Hepatic stellate cell (primary cell): ENCODE measurements at places on chromosomes 4 and X.

GRCh38 chrX:77444075-77444474, 3.1 kb upstream of the FGF16 start:
- no peak for DNase-seq

DNA sequence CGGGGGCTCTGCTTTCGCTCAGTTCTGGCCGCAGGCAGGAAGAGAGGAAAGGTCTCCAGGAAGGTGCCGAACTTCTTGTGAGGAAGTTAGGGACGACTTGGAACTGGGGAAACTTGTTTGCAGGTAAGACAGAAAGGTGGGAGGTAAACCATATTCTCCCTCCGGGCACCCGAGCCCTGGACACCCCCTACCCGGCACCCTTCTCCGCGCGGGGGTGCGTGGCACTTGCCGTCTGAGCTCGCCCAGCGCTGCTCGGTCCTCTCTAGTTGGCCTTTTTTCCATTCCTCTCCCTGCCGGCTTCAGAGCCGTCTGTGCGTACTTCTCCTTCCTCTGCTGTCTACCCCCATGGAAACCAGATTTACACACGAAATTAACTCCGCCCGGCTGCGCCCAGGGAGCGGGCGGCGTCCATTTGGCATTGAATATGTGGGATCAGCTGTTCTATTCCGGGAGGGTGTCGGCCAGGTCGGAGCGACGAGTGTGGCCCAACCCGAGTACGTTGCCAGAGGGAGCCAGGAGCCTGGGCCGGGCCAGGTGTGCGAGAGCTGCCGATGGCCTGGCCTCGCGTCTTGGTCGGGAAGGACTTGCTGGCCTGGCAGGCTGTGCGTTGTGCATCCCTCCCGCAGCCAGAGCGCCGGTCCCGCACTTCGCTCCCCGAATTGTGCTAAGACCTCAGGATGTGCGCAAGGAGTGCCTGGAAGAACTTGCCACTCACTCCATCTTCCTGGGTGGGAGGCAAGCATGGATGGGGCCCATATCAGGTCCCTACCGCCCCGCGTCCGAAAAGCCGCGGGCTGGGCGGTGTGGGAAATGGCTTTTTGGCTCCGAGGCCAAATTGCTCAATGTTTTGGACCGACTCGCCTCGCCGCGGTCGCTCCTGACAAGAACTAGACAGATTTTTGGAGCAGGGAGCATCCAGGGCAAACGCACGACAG, 1.7 kb downstream of the PDGFRA start:
- DNase-seq: peak; percentile 55

GRCh38 chr4:140754918-140755773, 1.0 kb downstream of the TBC1D9 start:
- no peak for DNase-seq

DNA sequence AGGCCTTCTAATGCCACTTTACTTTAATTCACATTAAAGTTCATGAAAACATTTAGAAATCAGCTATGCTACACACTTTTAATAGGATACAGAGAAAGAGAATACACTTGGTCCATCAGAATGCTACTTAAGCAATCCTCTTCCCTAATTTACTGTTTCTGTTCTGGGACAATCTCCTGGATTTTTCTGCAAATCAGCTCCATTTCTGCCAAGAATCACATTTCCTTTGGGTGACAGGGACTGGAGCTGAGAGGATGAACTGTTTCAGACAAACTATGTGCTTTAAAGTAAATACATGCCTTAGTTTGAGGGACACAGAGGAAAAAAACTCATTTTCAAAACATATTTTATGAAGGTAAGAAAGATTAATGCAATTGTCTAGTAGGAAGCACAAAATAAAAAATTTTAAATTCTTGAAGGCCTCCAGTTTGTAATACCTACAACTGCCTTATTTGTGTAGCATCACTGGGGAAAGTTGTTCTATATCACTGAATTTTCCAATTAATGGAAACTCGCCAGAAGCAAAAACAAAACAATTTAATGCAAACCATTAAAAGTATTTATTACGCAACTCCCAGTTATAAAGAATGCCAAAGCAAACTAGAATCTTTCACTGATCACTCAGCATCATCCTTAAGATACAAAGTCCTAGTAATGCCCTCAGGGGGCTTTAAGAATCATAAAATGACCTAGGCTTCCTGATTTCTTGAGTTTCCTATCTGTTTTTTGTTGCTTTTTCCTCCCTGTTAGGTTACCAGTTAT, 36.3 kb downstream of the BCLAF3 start:
- DNase-seq: no peak

- no peak for DNase-seq
Measured at GRCh38 chrX:2391869-2392606, 108.7 kb downstream of the DHRSX start.

DNA sequence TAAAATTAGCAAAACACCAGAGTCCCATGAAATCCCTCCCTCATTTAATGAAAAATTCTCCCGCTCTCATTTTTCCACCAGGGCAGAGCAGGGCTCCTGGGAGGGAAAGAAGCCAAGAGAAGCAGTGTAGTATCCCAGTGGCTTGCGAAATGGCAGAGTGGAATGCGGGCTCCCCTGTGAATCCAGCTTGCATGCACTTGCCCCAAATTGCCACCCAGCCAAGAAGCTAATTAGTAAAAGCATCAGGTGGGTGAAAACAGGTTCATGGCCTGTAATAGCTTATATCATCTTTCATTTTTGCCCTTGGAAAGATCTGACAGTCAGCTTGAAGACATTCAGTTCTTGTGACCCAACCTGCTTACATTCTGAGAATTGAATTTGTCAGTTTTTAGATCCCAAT, 10.1 kb downstream of the AMOT start:
- no peak for DNase-seq

- DNase-seq: no peak
Measured at GRCh38 chr4:161585011-161585410, 578.8 kb downstream of the FSTL5 start.

DNA sequence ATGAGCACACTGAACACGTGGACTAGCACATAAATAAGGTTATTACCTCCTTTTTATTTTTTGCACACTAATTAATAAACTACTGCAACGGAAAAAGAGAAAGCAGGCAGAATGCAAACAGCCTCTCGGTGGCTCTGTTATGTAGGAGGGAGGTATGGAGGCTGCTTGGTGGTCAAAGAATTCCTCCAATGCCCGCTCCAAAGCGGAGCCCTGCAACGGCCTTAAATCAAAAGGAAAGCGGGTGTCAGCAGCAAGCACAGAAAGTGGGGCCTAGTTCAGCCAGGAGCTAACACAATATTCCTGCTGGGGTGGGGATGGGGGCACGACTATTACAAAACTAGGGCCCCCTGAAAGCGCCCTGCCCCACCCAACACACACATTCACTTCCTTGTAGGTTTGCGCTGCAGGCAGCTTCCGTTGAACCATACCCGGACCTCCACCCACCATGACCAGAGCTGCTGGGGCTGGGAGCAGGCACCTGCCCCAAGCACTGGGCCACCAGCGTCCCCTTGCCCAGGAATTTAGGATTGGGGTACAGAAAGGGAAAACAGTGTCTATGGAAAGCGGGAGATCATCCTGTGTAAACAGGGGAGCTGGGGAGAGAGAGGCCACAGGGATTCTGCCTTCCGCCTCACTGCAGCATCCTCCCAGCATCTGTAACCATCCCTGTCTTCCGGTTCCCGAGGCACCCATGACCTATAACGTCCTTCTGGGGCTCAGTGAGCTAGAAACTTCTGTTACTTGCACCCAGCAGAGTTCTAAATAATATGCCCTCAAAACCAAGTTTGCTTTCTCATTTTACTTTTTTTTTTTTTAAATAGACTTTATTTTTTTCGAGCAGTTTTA, 57.1 kb upstream of the DDX3X start:
- no peak for DNase-seq

DNA sequence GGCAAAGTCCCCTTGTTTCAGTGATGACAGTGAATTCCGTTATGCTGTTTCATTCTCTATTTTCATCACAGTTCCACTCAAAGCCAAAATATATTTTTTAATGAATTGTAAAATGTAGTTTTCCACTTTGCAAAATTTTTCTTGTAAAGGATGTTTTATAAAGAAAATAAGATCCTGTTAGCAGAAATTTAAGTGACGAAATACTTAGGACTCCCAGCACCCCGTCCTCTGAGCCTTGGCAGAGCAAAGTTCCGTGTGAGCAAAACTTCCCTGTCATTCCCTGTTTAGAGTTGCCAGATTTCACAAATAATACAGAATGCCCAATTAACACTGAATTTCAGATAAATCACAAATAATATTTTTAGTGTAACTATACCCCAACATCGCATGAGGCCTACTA, 81.0 kb upstream of the RBPJ start:
- DNase-seq: no peak

GRCh38 chr4:113057891-113058290, 8.4 kb downstream of the ANK2 start:
- DNase-seq: no peak

- no peak for DNase-seq
Measured at GRCh38 chrX:1325515-1326116, 11.0 kb upstream of the IL3RA start.

- no peak for DNase-seq
Measured at GRCh38 chr4:71907782-71908181, 123.9 kb upstream of the GC start.

- DNase-seq: no peak
Measured at GRCh38 chr4:14880805-14881204, 121.5 kb upstream of the CPEB2 start.

DNA sequence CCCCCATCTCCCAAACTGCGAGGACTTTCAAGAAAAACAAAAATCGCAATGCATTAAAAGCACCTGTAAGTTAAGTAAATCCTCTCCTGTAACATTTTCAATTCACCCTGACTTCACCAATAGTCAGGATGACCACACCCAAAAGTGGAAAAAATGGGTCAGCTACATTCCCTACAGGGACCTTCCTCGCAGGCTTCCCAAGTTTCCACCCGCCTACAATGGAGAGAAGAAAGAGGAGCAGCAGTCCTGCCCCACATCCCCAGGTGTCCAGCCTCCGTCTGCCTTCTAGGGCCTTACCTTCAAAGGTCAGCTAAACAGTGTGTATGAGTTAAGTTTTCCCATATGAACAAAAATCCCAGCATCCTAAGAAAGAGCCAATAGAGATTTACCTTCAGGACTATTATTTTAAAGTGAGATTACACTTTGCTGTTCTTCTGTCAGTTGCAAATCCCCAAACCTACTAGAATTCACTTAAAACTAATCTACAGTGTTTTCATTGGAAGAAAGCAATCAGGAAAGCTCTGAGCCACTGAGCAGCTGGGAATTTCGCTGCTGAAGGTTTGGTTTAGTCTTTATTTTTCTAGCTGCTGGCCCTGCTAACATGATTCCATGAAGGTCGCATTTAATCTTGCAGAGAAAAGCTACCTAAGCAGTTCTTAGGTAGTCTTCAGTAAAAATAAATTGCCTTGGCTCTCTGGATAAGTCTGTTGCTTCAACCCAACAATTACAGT, 12.5 kb downstream of the IRF2 start:
- DNase-seq: no peak

DNA sequence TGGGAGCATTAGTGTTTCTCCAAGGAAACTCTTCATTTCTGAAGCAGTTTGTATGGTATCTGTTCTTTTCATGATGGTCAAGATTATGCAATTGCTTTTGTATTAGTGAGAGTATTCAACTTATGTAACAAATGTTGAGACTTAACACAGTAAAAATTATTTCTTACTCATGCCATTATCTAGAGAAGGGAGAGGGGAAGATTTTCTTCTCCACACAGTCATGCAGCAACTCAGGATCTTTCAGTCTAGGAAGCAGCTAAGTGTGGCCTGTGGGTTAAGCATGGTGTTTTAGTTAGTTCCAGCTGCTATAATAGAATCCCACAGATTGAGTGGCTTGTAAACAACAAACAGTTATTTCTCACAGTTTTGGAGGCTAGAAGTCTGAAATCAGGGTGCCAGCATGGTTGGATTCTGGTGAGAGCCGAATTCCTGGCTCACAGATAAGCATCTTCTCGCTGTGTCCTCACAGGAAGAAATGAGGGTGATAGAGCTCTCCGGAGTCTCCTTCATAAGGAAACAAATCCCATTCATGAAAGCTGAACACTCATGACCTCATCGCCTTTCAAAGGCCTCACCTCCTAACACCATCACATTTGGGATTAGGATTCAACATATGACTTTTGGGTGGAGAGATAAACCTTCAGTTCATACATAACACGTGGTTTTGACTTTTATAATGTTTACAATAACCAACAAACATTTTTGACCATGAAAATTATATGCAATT, 101.2 kb downstream of the FRMPD4 start:
- DNase-seq: no peak

DNA sequence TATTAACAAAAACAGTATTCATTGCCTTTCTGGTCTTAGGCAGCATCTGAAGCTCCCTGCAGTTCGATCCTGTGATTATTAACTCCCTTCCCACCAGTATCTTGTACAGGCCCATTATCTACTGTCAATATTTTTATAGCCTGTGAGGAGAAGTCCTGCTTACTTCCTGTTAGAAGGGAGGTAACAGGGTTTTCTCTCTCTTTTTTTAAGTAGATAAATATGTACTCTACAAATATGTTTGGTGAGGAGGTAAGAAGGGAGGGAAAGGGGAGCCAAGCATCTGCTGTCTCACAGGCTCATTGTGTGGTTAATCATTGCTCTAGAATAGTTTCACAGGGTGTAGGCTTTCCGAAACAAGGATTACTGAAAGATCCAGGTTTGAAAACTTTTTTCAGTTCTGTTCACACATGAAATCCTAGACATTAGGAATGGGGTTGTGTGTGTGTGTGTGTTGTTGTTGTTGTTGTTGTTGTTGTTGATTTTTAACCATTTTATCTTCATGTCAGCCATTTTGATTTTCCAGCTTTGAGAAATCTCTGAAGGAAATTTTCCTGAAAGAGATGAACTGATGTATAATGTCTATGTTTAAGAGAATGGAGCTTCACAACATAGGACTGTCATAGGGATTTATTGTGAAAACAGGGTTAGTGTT, 14.2 kb downstream of the ATOH1 start:
- no peak for DNase-seq

- no peak for DNase-seq
Measured at GRCh38 chr4:121212806-121213205, 48.7 kb upstream of the TNIP3 start.

DNA sequence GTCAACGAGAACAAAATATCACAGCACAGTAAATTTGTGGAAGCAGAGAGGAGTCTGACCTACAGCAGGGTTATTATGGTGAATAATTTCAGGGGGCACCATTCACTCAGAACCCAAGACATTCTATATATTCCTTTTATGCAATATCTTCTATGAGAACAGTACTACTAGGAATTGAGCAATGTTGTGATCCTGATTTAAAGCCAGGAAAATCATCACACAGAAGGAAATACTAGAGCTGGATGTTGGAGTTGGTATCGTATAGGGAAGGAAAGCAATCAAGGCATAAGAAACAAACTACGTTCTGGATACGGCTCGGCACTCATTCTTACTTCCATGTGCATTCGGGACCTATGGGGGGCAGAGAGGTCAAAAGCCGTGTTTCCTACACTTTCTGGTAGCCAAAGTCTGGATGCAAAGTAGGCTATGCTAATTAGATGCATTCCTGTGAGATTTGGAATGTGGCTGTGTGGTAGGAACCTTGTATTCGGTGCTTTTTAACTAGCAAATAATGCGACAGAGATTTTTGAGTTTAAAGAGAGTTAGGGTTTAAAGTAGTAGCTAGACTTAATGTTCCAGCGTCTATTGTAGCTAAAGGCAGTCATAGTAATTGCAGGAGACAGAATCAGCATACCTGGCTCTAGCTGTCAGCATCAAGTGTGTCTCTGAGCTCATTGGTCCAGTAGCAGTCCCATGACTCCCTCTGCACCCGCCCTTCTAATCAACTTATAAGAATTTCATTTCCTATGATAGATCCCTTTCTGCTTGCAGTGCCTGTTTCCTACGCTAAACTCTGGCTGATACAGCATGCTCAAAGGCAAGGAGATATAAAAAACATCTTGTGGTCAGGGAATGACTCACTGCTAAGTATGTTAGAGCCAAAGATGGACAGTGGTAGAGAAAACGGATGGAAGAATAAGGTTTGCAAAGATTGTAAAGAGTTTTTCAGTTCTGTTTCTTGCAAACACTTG, 43.3 kb upstream of the PDGFC start:
- DNase-seq: peak; percentile 32

- no peak for DNase-seq
Measured at GRCh38 chrX:153226344-153227185, 47.5 kb downstream of the MAGEA1 start.
